ENCODE measurements at places on chromosomes 5 and 9.

DNA sequence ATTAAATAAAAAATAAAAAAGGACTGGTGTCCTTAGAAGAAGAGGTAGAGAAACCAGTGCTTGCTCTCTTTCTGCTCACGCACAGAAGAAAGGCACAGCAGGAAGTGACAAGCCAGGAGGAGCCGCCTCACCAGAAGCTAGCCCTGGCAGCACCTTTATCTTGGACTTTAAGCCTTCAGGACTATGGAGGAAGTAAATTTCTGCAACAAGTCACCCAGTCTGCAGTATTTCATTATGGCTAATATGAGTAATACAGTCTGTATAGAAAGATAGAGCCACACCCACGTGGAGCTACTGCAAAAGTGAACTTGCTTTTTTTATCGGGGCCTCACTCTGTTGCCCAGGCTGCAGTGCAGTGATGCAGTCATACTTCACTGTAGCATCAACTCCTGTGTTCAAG is 68.4 kb downstream of the PDZD2 start:
- DNase-seq, result no peak

DNA sequence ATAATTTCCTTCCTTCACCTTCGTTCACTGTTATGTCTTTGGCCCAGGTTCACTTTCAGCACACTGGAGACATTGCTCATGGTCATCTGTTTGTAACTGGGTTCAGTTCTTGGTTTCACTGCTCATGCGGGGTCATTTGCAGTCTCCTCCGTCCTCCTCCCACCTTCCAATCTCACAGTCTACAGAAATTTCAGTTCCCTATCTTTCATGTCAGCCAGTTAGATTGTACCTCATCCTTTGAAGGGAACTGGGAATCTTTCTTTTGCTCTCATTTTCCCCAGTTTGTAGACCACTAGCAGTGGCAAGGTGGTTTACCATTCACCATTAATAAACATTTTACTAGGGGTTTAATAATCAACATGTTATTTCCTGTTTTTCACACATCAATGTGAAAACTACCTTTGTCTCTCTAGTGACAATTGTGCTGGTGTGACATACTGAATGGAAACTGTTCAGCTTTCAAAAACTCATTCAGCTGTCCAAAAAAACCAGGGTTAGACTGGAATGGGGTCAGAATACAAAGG is 100.9 kb upstream of the IL6ST start:
- no peak for DNase-seq

GRCh38 chr5:74895906-74896305 is 29.7 kb upstream of the FAM169A start:
- no peak for DNase-seq

GRCh38 chr5:139186752-139187326 is 11.3 kb downstream of the SIL1 start:
- DNase-seq, result no peak

DNA sequence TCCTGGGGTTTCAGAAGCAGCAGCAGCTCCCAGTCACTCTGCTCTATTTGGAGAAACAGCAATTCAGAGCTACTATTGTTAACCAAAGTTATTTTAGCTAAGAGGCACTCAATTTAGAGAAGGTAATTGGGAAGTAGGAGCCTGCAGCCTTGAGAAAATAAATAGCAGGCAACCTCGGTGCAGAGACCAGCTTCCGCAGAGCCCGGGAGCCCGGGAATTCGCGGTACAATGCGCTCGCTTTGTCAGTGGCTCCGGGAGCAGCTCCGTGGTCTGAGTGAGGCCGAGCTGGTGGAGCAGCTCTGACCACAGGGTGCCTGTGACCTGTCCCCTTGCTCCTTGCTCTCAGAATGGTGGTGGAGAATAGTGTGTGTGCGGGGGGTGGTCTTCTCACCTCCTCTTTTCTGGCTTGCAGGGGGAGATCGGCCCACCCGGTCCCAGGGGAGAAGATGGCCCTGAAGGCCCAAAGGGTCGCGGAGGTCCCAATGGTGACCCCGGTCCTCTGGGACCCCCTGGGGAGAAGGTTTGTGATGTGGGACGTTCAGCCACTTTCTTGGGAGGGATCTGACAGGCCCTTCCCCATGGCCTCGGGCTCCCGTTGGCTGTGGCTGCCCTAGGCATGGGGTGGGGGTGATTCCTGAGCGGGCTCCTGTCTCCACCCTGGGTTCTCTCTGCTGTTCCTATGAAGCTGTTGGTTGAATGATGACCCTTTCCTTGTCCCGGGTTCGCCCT is 95.9 kb upstream of the FCN2 start:
- no peak for DNase-seq

Measured in CD4-positive, alpha-beta T cell treated with Interleukin-21 for 1 hour (primary cell).